ENCODE measurements at places on chromosomes 6 and 20. TPM values are rescaled to one million over a fixed set of nuclear protein-coding genes. Genes with fewer than 3 reads are reported as not detected.

GRCh38 chr6:42197555-42198362, 3.0 kb upstream of the GUCA1B start:
- no peak for DNase-seq

Gene PPP1R3G
- 0.71 TPM for total RNA-seq

GRCh38 chr20:24043294-24043693, 54.7 kb upstream of the GGTLC1 start:
- no peak for DNase-seq

DNA sequence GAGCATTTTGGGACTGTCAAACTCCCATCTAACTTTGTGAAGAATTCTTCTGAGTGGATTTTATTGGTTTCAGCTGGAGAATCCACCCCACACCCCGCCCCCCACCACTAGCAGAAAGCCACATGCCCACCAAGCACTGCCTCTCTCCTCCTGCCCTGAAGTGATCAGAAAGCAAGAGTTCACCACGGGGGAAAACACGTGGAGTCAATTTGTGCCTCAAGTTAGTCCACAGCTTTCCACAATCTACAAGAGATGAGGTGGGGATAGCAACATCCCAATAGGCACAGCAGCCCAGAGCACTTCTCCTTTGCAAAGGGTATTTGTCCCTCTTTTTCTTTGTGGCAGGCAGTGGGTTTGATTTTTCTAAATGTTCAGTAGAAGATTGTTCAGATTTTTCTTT, 177.3 kb upstream of the NT5E start:
- no peak for DNase-seq

DNA sequence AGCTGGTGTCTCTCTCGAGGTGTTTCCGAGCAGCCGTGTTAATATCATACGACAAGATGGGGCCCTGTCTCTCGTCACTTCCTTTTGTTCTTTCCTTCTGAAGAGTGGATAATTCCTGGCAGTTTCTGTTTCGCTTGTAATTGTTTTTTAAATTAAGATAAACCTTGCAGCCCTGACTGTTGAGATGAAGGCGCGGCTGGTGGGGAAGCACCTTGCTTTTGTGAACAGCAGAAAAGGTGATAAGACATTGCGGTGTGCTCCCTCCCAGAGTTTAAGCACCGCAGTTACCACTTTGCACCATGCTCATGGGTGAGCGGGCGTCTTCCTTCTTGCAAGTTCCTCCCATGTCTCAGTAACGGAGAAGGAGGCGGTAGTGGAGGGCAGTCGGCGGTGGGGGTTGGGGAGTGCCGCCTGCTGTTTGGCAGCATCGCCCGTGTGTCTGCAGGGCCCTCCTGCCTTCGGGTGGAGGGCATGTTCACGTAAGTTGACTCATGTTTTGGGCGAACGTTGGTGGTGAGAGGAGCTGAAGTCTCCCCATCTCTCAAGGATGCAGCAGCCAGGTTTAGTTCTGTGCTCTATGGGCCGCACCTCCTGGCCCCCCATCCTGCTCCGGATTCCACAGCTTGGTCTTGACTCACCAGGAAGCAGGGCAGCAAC, 345.9 kb downstream of the TAF4 start:
- no peak for DNase-seq

GRCh38 chr6:15344192-15344519, 98.3 kb downstream of the JARID2 start:
- DNase-seq, result no peak

Gene DEFB129
- total RNA-seq, result not detected

GRCh38 chr6:158605266-158605878, 39.2 kb downstream of the DYNLT1 start:
- DNase-seq, result peak; percentile 77

DNA sequence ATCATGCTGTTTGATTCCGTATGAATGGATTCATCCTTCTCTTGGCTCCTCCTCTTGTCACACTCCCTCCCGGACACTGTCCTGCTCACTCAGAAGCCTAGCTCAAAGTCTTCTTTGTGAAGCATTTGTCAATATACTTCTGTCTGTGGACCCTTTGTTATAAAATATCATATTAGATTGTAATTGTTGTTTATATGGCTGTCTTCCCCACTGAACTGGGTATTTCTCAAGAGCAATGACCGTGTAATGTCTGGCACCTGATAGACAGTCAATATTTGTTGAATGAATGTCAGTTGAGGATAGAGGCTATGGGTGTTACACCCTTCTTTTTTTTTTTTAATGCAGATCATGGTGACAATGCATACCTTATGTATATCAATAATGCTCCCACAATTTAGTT, 335.3 kb downstream of the SOX4 start:
- DNase-seq, result no peak

Gene CRISP3
- not detected for total RNA-seq

DNA sequence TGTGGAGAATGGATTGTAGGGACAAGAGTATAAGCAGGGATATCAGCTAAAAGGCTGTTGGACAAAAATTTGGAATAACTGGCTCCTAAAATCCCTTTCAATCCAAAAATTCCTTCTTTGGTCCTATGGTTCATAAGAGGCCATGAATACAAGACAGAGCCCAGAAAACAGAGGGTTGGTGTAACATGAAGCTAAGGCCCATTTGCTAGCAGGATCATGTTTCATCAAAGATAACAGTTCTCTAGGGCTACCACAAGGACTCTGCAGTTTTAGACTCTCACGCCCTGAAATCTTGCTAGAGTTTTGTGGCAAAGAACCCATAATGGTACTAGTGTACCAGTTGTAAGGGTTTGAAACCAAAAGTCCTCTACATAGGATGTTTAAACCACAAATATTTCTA, 327.8 kb upstream of the TBX18 start:
- peak; percentile 25 for DNase-seq

Data from SJCRH30 (cell line).